ENCODE measurements at places on chromosomes 1 and 21.

DNA sequence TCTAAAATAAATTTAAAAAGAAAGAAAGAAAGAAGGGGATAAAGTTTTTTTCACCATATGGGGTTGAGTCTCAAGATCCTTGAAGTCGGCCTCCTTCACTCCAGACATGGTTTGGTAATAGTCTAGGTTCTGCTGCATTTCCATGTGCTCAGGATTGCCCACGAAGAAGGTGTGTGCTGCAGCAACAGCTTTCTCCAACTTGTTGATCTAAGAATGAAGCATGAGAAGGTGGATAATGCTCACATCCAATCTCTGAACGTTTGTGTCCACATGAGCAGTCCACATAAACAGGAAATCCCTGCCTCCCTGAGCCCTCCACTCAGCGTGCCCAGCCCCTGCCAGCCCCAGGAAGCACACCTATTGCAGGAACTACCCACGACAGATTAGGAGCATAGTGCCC lies 4.6 kb downstream of the P3H1 start:
- DNase-seq = no peak

DNA sequence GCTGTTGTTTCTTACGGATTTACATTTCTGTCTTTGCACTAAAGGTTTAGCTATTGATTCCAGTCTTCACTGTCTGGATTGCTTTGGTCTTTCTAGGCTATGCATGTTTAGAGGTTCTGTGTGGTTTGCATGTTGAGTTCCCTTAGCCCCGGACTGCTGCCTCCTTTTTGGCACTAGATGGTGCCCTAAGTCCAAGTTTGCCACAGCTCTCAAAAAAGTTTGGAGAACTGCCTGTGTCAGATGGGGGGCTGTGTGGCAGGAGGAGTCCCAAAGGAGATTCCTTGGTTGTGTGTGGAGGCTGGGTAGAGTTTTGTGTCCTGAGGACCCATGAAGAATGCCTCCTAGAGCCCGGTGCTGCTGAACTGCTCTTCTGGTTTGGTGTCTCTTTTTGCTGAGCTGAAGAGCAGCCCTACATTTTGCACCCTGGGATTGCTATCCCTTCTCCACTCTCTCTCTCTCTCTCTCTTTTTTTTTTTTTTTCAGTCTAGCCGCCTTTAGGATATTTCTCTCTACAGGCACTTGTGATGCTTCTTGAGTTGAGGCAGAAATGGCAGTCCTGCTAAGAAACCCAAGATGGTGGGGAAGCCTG lies 74.4 kb downstream of the PTGS2 start:
- no peak for DNase-seq

DNA sequence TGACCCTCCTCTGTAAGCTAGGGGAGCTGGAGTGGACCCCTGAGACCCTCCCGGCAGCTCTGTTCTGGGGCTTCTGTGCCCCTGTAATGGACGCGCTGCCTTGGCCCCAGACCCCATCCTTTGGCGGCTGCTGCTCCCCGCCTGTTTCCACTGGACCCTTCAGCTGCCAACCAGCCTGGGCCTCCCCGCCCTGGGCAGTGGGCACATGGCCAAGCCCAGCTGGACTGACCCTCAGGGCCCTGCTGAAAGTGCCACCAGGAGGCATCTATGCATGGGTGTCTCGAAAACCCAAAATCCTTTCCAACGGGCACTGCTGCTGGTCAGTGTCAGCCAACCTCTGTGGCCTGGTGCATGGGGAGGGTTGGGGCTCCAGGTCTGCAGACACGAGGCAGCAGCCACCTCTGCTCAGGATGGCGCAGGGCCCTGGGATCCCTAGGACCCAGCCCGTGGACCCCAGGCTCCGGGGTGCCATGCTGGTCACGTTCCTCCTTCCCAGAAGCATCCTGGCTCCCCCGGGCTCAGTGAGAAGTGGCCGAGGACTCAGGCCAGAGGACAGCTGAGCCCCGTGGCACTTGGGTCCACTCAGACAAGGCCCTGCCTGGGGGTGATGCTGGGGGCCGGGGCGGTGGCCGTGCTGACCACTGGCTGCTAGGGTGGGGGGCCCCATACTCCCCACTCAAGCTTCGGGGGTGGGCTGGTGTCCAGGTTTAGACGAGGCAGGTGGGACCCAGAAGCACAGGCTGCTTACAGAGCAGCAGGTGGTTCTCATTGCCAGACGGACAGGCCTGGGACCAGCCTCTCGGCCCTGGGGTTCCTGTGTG lies 46.9 kb downstream of the SLX9 start:
- DNase-seq = peak; percentile 51

DNA sequence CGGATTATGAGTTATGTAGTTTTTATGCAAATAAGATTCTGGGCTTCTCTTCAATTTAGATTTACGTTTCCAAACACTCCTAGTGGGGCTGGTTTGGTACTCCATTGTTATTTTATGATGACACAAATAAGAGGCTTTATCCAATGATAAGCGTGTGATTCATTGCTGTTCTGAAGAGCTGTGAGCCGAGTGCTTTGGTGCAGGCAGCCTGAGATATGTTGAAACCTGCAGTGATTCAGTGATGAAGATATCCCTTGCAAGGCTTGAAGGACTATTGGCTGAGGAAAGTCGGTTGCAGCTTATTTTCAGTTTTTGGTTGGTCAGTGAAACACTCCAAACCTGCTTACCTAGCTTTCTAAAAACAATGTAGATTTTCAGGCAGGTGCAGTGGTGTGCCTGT lies 112.2 kb downstream of the RYR2 start:
- DNase-seq = no peak

- DNase-seq = no peak
These were observed 15.0 kb upstream of the FCAMR start for GRCh38 chr1:206985162-206985749.

DNA sequence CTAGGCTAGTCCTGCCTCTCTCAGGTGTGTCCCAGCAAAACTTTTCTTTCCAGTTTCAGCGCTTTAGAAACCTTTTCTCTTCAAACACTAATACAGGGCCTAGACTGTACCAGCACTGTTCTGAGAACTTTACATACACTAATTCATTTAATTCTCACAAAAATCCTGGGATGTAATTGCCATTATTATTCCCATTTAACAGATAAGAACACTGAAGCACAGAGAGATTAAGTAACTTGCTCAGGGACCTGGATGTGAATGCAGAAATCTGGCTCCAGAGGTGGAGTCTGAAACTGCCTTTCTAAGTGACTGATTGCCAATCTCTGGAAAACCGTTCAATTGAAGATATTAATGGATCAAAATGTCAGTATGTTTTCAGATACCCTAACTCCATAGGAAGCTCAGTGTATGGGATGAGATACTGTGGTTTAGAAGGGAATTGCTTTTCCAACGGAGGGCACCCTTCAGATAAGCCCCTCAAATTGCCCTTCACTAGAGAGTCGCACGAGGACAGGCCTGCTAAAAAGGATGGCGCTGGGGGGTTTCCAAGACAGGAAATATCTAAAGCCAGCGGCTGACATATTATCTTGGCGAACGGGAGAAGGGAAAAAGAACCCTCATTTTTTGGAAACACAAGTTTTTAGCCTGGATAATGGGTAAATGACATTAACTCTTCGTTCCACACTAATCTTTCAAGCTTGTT lies 698 bp upstream of the UCK2 start:
- no peak for DNase-seq

DNA sequence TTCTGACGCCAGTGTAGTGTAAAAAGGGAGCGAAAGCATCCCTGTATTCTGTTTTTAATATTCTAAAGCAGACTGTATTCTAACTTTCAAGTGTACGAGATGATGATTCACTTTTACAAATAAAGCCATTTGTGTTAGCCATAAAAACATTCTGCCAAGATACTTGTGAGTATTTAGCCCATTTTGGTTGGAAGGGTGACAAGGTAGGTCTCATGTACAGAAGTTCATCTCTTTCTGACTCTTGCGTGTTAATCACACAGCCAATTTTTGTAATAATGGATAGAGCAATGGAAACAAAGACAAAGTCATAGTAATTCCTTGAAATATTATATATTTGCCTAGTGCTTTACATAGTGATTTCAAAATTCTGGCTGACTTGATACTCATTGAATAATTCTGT lies 125.3 kb upstream of the GREM2 start:
- DNase-seq = no peak

DNA sequence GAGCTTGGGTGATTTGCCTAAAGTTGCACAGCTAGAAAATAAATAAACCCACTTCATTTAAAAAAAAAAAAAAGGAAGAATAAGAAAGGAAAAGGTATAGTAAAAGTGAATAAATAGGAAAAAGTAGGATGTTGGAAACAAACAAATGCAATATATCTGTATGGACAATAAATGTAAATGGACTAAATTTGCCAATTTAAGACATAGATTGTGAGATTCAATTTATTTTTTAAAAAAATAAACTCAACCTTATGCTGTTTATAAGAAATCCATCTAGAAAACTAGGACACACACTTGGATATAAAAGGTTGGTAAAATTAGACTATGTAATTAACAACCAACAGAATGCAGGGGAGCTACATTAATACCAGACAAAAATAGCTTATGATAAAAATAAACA lies 300.0 kb downstream of the AJAP1 start:
- no peak for DNase-seq

DNA sequence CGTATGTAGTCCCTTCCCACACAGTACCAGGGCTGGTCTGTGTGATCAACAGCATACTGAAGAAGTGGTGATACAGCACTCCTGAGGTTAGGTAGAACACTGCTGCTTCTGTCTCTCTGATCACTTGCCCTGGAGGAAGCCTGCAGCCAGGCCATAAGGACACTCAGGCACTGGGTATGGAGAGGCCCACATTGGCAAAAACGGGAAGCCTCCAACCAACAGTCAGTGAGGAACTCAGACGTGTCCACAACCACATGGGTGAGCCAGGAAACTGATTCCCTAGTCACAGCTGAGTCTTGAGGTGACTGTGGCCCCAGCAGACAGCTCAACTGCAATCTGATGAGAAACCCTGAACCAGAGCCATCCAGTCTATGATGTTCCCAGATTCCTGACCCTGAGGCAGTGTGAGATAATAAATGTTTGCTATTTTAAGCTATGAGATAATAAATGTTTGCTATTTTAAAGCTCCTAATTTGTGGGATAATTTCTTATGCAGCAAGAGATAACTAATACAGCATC lies 62.5 kb downstream of the COQ8A start:
- DNase-seq = no peak
